Islet precursor cell (in vitro differentiated cells): ENCODE measurements at places on chromosomes 13 and 19.

DNA sequence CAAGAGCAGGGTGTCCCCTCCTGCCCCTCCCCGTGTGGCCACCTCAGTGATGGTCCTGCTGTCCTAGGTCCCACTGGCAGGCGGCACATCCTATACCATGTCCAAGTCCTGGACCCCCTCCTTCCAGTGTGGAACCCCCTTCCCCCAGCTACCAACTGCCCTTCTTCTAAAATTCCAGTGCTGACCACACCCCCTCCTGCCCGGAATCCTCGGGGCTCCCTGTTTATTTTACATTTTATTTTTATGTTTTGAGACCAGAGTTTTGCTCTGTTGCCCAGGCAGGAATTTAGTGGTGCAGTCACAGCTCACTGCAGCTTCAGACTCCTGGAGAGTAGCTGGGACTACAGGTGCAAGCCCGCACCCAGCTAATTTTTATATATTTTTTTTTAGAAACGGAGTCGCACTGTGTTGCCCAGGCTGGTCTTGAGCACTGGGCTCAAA lies 945 bp upstream of the CPAMD8 start:
- DNase-seq: no peak

- DNase-seq: no peak
Measured at GRCh38 chr13:110780422-110780821, 66.9 kb downstream of the ING1 start.

DNA sequence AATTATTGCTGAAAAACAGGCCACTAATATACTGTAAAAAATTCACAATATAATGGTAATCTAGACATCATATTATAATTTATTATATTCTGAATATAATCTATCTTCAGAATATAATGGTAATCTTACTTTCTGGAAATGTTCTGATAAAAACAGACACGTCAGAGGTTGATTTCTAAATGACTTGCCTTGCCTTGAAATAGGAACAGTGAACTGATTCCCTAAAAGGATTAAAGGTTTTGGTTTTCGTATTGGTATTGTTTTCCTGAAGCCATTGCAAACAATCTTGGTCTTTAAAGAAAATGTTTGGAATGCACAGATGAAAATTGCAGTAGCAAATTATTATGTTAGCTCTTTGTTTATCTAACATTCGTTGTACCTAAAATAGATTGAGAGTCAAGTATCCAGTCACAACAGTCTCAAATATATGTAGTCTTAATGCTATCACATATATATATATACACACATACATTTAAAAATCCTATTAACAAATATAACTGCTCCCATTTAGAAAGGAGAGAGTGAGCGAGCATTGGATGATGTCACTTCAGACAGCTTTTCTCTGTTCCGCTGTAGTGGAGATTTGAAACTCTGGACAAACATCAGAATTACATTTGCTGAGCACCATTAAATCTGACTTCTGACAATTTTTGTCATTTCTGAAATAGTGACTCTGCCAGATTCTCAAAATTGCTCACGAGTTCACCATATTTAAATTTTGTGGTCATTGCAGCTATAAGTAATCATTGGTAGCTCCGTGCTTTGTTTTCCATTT lies 1.7 kb downstream of the ITM2B start:
- DNase-seq: no peak

DNA sequence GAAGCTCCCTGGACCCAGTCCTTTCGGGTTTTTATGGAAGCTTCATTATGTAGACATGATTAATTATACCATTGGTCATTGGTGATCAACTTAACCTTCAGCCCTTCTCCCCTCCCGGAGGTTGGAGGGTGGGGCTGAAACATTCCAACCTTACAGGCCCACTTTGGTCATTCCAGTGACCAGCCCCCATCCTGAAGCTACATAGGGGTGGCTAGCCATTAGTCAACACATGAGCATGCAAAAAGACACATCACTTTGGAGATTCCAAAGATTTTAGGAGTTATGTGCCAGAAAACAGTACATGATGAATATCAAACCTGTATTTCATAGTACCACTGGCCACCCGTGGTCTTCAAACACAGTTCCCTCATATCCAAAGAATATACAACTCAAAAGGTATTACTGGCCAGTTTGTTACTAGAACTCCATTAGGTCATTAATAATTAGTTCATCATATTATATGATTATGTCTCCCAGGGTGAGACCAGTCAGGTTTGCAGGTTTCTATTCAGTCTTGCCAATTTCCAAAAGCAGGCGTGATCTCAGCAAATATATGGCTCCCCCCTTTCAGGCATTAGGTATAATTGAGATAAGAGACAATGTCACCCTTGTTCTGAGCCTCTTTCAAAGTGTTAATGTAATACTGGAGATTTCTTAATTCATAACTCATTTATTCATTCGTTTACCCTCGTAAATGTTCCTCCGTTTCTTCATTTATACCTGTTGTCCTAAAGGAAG lies 11.1 kb downstream of the PPP5C start:
- no peak for DNase-seq

DNA sequence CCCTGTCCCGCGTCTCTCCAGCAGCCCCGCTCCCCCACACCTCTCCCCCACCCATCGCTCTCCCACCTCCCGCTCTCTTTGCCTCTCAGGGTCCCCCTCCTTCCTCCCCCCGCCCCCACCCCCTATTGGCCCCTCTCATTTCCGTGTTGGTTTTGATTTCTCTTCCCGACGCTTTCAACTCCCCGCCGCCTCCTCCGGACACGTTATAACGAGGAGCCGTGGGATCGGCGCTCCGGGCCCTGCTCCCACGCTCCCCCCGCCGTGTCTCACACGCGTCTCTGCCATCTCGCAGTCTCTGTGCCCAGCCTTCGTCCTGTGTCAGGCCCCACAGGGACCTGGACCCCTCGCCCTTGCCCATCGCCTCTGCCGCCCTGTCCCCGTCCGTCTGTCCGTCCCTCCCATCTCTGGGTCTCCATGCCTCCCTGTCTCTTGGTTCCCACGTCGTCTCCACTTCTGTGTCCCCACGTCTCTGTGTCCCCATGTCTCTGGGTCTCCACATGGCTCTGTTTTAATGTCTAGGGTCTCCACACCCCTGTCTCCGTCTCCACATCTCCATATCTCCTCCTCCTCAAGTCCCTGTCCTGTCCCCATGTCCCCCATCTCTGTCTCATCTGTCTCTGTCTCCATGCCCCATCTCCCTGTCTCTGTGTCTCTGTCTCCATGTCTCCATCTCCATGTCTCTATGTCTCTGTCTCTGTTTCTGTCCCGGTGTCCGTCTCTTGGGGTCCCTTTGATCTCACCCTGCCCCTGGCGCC lies 13.1 kb downstream of the ERFL start:
- DNase-seq: no peak

- DNase-seq: no peak
Measured at GRCh38 chr13:87444135-87444534, 227.0 kb upstream of the SLITRK5 start.

DNA sequence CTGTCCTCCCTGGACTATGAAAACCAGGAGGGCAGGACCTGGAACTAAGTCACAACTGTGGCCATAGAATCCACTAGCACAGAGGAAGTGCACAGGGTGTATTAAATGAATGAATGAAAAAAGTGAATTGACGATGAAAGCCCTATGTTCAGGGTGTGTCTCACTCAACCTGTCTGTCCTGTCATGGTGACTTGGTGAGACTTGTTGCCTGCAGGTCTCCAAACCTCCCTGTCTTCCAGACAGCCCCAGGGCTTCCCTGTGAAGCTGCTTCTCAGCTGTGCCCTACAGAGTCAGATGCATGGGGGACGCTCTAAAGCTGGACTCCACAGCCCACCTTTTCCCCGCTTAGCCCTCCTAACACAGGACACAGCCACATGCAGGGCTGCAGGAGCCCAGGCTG lies 4.8 kb upstream of the IGFL1 start:
- DNase-seq: no peak

DNA sequence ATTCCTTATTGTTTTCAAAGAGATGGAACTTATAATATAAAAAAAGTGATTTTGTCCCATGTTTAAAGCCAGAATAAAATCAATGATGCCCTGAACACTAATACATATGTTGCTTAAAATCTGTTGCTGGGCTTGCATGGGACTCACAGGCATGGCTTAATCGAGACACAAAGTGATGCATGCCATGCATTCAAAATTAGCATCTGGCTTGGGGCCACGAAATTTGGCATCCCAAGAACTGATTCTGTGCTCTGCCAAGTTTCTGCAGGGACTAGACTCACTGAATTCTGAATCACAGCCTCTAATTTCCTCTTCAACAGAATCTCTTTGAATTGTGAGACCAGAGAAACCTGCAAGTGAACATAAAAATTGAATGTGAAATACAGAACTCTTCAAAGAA lies 109.2 kb downstream of the PCDH17 start:
- no peak for DNase-seq

DNA sequence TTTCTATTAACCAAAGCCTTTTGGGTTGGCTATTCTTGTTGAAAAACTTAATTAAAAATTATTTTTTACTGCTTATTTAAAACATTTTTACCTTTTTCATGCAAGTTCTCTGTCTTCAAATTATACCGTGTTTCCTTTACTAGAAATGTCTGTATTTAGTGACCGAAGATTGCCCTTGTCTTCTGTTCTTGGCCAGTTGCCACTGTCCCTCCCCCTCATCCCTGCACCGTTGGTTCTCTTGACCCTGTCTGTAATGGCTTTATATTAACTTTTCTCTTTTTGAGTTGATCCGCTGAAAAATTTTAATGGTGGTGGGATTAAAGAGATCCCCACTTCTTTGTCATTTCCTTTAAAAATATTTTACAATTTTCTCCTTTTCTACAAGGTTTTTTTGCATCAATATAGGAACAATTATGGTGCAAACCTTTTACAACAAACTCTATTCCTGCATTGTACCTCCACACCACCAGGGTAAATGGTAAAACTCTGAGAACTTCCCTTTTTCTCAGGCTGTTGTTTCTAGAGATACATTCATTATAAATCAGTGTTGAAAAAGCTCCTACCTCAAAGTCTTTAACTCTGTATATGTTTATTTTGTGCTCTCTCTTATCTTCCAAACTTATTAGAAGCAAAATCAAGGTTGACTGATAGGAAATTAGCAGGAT lies 12.9 kb upstream of the RNF113B start:
- no peak for DNase-seq

GRCh38 chr19:54204767-54205468 lies 4.3 kb downstream of the RPS9 start:
- no peak for DNase-seq

DNA sequence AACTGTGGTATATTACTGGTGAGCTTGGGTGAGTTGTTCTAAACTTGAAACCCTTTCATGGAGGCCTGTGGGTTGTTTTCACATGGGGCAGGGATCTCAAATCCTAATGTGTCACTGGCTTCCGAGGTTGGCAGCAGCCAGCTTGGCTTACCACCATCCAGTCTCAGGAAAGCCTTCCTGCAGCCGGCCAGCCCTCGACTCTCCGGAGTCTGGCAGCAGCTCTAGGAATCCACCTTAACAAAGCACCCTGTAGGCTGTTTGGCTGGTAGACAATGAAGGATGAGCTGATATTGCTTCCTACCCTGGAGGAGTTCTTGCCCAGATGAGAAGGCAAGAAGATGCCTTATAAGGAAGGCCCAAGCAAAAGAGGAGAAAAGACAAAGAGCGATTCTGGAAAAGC lies 188.3 kb downstream of the KLF12 start:
- peak; percentile 77 for DNase-seq

- DNase-seq: no peak
Measured at GRCh38 chr13:21638319-21639282, 32.3 kb upstream of the FGF9 start.

DNA sequence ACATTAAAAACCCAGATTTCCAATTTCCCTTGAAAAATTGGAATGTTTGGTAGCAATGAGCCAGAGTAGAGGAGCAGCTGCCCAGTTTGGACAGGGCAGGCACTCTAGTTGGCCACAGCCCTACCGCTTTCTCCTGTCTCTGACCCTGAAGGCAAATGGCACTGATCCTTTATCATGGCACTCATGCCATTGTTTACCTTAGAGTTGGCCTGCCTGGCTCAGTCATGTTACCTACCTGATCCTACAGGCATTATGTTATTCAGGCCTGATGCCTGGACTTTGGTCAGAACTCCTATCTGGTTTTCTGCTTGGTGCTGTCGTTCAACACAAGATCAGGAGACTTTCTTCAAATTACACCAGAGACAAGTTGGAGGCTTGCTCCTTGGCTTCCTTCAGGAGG lies 24.9 kb upstream of the TDRD3 start:
- DNase-seq: no peak

DNA sequence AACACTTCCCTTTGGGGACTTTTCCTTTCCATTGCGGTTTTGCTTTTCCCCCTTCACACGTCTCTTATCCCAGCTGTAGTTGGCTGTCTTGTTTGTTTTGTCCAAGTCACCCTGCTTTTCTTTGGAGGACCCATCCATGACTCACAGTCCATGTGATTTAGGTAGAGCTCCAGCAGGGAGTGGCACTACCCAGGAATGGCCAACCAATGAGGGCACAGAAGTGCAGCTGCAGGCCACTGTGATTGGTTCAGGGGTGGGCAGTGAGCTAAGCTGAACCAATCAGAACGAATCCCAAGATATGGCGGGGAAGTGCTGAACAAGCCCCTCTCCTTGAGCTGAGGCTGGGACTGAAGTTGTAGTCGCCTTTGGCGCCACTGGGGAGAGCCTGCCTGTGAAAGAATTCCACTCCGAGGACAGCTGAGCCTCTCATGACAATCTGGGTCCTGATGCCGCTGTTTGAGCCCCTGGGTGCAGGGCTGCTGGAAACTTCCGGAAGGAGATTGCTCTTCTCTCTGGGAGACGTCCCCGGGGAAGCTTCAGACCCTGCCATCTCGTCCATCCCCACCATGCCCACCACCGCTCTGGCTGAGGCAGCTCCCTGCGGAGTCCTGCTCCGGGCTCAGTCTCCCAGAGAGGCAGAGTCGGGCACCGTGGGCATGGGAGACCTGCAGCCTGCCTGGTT lies 62.9 kb upstream of the URI1 start:
- DNase-seq: peak; percentile 68

DNA sequence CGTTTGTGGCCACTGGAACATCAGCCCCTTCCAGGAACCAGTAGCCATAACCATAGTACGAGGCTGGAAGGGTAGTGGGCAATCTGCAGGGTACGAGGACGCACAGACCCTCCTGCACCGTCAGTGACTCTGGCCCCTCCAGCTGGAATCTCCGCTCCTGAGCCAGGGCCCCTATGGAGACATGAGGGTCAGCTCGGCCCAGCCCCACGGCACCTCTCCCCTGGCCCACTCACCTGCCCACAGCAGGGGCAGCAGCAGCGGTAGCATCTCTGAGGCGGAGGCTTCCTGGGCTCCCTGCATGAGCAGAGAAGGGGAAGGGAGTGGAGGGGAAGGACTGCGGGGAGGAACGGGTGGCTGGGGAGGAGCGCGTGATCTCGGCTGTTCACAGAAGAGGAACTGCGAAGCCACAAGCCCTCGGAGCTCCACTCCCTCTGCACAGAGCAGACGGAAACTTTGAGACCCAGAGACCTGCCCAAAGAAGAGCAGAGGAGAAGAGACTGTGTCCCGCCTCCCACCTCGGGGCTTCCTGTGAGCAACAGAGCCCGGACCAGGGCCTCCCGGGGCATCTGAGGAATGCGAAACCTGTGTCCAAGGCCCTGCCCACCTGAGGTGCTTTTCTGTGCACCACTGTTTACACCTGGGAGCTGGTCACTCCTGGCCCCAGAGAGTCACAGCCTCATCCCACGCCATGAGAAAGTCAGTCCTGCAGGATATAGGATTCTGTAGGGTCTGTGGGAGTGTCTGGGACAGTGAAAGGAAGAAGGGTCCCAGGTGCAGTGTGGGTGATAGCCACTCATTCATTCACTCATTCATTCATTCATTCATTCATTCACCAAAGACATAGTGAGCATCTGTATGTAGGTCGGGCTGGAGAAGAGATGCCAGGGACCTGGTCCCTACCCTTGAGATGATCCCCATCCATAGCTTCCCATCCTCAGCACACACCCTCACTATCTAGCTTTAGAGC lies at the start of gene SIGLEC6:
SIGLEC6 (minus strand) TSS at position 322 of the 967 bp plus-strand sequence; CDS start at position 300, 22 bp downstream.
- peak; percentile 64 for DNase-seq
